Thymus (tissue), 14 donors: ENCODE measurements at places on chromosomes 2 and 18. TPM values are rescaled to one million over a fixed set of nuclear protein-coding genes. Genes with fewer than 3 reads are reported as not detected.

The ERFE gene
- 0.38 TPM for total RNA-seq

DNA sequence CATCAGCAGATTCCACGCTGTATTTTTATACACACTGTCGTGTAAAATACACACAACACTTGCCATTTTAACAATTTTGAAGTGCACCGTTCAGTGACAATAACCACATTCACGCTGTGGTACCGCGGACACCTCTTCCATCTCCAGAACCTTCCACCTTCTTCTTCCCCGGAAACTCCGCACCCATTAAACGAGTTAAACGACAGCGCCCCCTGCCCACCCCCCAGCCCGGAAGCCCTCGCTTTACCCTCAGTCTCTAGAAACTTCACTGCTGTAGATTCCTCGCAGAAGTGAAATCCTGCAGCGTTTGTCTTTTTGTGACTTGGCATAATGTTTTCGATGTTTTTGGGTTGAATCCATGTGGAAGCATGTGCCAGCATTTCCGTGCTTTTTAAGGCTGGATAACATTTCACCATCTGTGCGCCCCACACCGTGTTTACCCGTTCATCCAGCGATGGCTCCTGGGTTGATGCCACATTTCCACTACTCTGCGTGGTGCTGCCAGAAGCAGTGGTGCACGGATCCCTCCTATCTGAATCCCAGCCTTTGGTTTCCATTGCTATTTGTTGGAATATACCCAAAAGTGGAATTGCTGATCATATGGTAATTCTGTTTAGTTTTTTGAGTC is 32.0 kb upstream of the TMEM18 start:
- no peaks in the 10 kb centered on the region for H3K27me3 ChIP-seq
- no peaks in the 10 kb centered on the region for H3K4me1 ChIP-seq
- no peaks in the 10 kb centered on the region for H3K36me3 ChIP-seq
- H3K27ac ChIP-seq, result no peak overlapping the region
- H3K4me3 ChIP-seq, result no peak overlapping the region

- no peaks in the 10 kb centered on the region for H3K4me1 ChIP-seq
- H3K36me3 ChIP-seq, result no peaks in the 10 kb centered on the region
- H3K27ac ChIP-seq, result no peak overlapping the region
- no peak for DNase-seq
- H3K27me3 ChIP-seq, result no peaks in the 10 kb centered on the region
- no peak overlapping the region for H3K4me3 ChIP-seq
Observed at GRCh38 chr2:48207851-48208250, 301.6 kb upstream of the FBXO11 start.

GRCh38 chr2:71078624-71079023 is 10.2 kb downstream of the NAGK start:
- H3K4me3 ChIP-seq, result no peak overlapping the region
- H3K27me3 ChIP-seq, result no peaks in the 10 kb centered on the region
- no peak for DNase-seq
- H3K4me1 ChIP-seq, result no peaks in the 10 kb centered on the region

GRCh38 chr2:216666461-216667233 is 28.7 kb downstream of the IGFBP5 start:
- H3K27me3 ChIP-seq, result peaks cover 13% of the 10 kb centered on the region
- H3K27ac ChIP-seq, result no peak overlapping the region
- peaks cover 4% of the 10 kb centered on the region for H3K36me3 ChIP-seq

- H3K36me3 ChIP-seq, result no peaks in the 10 kb centered on the region
- no peak for DNase-seq
- H3K4me3 ChIP-seq, result no peak overlapping the region
- H3K27ac ChIP-seq, result no peak overlapping the region
Observed at GRCh38 chr2:176109192-176109901, 2.3 kb downstream of the HOXD11 start.

GRCh38 chr2:191878548-191879279 is 31.8 kb upstream of the CAVIN2 start:
- H3K4me1 ChIP-seq, result no peaks in the 10 kb centered on the region
- no peak for DNase-seq
- no peaks in the 10 kb centered on the region for H3K36me3 ChIP-seq
- H3K4me3 ChIP-seq, result no peak overlapping the region
- H3K27me3 ChIP-seq, result no peaks in the 10 kb centered on the region

DNA sequence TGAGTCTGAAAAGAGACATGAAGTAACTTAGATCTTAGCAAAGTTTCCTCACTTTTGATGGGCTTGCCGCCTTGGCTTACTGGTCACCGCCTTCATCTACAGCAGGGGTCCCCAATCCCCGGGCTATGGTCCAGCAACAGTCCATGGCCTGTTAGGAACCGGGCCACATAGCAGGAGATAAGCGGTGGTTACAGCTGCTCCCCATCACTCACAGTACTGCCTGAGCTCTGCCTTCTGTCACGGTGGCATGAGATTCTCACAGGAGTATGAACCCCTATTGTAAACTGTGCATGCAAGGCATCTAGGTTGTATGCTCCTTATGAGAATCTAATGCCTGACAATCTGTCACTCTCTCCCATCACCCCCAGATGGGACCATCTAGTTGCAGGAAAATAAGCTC is 72.9 kb downstream of the BIN1 start:
- no peaks in the 10 kb centered on the region for H3K36me3 ChIP-seq
- H3K4me3 ChIP-seq, result no peak overlapping the region
- no peak for DNase-seq
